Hematopoietic multipotent progenitor cell treated with erythropoietin and hydrocortisone succinate and interleukin-3 and kit ligand, for 8 days (in vitro differentiated cells): ENCODE measurements at places on chromosomes 4 and X.

DNA sequence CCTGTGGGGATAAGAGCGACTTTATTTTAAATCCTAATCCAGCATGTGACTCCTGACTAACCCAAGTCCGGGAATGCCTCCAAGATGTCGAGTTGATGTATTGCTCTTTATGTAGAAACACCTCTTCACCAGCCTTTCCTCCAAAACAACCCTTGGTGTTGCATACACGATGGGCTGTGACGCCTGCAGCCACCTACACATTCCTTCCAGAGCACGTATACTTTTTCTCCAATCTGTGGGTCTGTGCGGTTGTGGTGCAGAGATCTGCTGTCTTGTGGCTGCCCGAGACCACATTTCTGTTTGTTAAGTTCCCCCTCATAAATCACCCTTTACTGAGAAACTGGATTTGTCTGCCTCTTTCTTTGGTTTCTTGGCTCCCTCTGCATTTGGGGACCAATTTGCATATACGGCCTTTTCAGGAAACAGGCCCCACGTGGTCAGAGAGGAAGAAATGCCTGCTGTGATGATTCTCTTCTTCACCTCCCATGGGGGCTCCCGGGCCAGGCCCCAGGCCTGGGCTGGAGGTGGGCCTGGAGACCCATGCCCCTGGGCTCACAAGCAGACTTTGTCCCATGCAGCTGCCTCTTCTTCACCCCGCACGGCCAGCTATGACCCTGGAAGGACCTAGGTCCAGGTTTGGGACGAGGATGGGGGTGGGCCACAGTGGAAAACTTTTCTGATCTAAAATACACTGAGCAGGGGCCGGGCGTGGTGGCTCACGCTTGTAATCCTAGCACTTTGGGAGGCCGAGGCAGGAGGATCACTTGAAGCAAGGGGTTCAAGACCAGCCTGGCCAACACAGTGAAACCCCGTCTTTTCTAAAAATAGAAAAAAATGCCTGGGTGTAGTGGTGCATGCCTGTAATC, 21.4 kb upstream of the AFAP1 start:
- no peak for DNase-seq

GRCh38 chr4:31391976-31392375, 671.8 kb downstream of the PCDH7 start:
- no peak for DNase-seq

DNA sequence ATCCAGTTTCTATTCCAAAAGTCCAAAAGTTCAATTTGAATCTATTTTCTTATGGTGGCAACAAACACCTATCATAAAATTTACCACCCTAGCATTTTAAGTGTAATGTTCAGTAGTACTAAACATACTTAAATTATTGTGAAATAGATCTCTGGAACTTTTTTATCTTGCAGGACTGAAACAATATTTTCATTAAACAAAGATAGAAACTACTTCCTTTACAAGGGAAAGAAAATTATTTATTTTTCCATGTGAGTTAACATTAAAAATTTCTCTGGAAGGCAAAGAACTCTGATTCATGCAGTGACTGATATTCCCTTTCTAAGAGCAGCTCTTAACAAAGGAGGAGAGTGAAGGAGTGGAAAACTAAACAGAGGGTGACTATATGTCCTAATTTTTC, 40.2 kb downstream of the ADH7 start:
- no peak for DNase-seq

GRCh38 chr4:121957266-121957665, 5.4 kb upstream of the TRPC3 start:
- DNase-seq = no peak

- DNase-seq = no peak
These were observed 227.0 kb downstream of the CPE start for GRCh38 chr4:165605811-165606210.

GRCh38 chrX:131985526-131986049, 37.5 kb upstream of the STK26 start:
- peak; percentile 12 for DNase-seq

- DNase-seq = no peak
These were observed 126.0 kb upstream of the PAQR3 start for GRCh38 chr4:79065262-79065661.

DNA sequence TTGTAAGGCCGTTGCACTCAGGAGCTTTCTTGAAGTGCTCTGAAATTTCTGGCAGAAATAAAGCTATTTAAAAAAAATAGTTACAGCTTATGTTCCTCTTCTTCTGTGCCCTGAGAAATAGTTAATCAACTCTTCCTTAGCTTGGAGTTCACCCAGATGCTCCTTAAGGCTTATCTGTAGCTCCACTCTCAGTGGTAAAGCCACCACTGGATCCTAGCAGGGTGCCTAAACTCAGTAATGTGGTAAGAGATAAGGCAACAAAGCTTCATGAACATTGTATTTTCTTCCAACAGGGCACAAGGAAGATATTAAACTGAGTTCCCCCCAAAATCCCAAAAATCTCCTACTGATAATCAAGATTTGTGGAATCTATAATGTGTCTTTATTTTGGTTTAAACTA, 299.5 kb downstream of the MAPK10 start:
- peak; percentile 2 for DNase-seq

GRCh38 chrX:22652596-22652995, 347.2 kb upstream of the DDX53 start:
- no peak for DNase-seq
